ENCODE measurements at places on chromosomes 2 and 18.

- peak; percentile 11 for DNase-seq
These were observed 57.5 kb upstream of the AGPS start for GRCh38 chr2:177334940-177335543.

- peak; percentile 48 for DNase-seq
These were observed 140.4 kb downstream of the MYO1B start for GRCh38 chr2:191385416-191386160.

DNA sequence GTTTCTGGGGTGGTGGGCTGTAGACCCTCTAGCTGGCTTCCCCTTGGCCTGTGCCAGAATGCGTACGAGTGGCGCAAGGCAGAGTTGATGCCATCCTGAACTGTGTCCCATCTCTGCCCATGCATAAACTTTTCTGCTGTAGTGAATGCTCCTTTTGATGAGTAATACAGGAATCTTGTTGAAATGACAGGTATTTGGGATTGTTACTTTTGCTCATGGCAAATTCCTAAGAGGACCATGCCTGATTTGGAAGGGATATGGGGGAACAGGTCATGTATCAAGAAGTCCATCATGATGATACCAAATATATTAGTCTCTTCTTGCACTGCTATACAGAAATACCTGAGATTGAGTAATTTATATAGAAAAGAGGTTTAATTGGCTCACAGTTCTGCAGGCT lies 648.0 kb downstream of the SLC4A3 start:
- no peak for DNase-seq

GRCh38 chr18:31516437-31516836 lies 18.5 kb downstream of the DSG2 start:
- no peak for DNase-seq

DNA sequence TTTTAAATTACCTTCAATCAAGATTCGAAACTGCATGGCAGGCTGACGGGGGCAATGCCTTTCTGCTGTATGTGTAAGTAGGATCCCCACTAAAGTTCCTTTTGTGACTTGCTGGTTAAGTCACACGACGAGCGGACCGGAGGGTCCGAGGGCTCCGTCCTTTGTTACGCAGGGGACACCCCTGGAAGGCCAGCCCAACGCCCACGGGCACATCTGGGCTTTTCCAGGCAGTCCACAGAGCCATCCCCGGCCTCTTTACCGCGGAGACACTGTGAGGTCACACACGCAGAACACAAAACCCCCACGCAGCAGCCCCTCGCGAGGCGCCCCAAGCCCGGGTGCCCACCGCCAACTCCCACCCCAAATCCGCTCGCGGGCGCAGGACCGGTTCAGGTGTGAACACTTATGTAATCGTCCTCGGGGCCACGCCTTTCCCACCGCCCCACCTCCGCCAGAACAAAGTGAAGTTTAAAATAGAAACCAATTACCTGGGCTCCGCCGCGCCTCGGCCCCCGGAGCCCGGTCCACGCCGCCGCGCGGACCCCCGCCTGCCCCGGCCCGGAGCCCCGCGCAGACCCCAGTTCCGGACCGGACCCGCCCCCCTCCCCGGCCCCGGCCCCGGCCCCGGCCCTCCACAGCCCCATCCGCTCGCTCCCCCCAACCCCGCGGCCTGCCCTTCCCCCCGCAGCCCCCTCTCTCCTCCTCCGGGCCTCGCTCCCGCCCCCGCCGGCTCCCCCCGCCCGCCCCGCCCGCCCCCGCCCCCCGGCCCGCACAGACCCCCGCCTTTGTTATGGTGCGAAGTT lies 4.2 kb downstream of the ZNF516 start:
- no peak for DNase-seq

DNA sequence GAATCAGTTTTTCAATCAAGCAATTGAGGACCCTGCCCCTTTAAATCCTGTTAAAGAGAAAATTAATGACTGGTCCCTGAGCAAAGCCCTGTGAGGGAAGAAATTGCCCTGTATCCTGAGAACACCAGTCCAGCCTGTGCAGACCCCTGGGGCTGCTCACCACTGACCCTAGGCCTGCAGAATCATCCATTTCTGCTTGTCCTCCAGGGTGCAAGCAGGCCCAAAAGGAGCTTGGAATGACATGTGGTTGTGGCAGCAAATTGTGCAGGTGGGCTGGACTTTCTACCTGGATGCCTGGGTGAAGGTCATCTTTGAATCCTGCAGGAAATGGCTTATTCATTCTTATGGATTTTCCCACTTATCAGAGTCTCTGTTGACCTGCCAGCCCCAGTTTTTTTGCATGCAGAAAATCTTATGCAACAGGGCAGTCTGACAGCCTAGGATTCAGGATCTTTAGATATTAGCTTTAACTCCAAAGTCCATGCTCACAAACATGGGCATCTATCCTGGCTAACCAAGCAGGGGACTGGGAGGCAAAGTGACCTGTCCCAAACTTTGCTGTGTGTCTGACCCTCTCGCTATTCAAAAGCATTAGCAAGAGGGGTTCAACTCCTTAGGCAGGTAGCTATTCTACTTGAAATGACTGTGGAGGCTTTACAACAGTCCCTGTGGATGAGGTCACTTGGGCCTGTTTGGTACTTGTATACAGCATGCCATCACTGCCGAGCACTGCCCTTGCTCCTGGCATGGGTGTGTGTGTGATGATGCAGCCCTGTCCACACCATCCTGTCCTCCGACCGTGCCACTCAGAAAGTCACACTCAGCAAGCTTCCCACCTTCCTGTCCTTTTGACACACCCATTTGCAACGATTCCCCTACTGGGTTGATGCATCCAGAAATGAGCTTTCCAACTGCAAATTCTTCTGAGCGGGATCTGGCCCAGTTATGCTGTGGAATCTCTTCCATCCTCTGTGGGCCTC lies 85.3 kb downstream of the CAPN13 start:
- DNase-seq: no peak

GRCh38 chr2:25341011-25341727 lies 556 bp downstream of the DNMT3A start:
- no peak for DNase-seq

- no peak for DNase-seq
These were observed 11.0 kb downstream of the ITGA4 start for GRCh38 chr2:181467966-181468707.

Measured in activated CD4-positive, alpha-beta T cell treated with anti-CD3 and anti-CD28 coated beads for 48 hours (primary cell).